Glutamatergic neuron (in vitro differentiated cells): ENCODE measurements at places on chromosomes 12 and 14.

DNA sequence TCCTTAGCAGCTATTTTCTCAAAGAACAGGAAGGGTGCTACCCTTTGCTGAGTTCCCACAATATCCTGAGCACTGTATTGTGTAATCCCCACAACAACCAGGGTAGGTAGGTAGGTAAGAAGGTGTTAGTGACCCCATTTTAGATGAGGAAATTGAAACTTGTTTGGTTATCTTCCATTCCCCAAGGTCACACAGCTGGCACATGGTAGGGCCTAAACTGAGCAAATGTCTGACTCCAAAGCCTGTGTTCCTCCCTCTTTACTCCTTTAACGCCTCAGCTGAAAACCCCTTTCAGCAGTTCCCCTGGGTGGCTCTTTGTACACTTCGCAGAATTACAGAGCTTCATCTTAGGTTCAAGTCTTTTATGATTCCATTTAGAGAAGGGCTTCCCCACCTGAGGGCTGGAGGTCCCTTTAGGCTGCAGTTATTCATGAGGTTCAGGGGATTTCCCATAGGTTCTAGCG is 26.5 kb upstream of the RIC8B start:
- peaks cover 12% of the 10 kb centered on the region for H3K36me3 ChIP-seq
- DNase-seq: no peak
- peaks cover 6% of the 10 kb centered on the region for H3K27me3 ChIP-seq

DNA sequence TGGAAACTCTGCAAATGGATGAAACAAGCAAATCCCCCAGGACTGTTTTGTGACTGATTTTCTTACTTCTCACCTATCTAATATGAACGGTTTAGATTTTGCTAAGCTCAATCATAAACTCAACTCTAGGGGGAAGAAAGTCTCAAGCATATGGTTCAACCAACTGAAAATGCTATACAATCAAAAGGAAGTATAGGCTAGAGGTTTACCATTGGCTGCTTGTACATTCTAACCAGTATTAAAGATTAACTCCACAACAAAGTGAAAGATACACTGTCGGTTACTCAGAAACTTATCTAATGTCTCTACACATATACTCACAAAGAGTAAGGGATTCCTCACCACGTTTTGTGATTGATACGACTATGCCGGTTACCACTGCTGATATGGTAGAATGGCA is 281.8 kb upstream of the SOX5 start:
- H3K27me3 ChIP-seq: peaks cover 4% of the 10 kb centered on the region
- H3K4me3 ChIP-seq: no peak overlapping the region
- H3K36me3 ChIP-seq: no peaks in the 10 kb centered on the region
- no peak for DNase-seq
- H3K27ac ChIP-seq: no peak overlapping the region

- no peak overlapping the region for H3K4me3 ChIP-seq
- no peaks in the 10 kb centered on the region for H3K36me3 ChIP-seq
- no peak for DNase-seq
- no peak overlapping the region for H3K27ac ChIP-seq
- H3K4me1 ChIP-seq: no peaks in the 10 kb centered on the region
Measured at GRCh38 chr12:59580050-59580449, 15.8 kb upstream of the SLC16A7 start.

- no peak overlapping the region for H3K27ac ChIP-seq
- no peak overlapping the region for H3K4me3 ChIP-seq
- H3K36me3 ChIP-seq: peaks cover 23% of the 10 kb centered on the region
- H3K4me1 ChIP-seq: no peaks in the 10 kb centered on the region
Measured at GRCh38 chr12:48601013-48601756, 31.3 kb upstream of the LALBA start.

DNA sequence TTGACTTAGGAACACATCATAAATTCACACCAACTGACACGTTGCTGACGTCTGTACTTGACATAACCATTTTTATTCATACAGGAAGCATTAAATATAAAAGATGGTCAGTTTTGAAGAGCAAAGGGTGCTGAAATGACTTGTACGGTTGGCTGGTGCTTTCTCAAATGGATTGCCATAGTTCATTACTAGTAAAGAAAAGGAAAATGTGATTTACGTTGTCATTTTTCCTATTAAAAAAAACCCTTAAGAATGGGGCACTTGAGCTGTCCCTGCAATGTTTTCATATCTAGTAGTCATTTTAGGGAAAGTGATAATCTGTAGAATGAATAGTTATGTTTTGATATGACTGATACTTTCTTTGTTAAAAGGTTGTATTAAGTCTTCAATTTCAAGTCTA is 22.5 kb upstream of the MANSC4 start:
- peaks cover 3% of the 10 kb centered on the region for H3K27me3 ChIP-seq
- no peak for DNase-seq
- H3K4me3 ChIP-seq: no peak overlapping the region
- peaks cover 4% of the 10 kb centered on the region for H3K4me1 ChIP-seq

DNA sequence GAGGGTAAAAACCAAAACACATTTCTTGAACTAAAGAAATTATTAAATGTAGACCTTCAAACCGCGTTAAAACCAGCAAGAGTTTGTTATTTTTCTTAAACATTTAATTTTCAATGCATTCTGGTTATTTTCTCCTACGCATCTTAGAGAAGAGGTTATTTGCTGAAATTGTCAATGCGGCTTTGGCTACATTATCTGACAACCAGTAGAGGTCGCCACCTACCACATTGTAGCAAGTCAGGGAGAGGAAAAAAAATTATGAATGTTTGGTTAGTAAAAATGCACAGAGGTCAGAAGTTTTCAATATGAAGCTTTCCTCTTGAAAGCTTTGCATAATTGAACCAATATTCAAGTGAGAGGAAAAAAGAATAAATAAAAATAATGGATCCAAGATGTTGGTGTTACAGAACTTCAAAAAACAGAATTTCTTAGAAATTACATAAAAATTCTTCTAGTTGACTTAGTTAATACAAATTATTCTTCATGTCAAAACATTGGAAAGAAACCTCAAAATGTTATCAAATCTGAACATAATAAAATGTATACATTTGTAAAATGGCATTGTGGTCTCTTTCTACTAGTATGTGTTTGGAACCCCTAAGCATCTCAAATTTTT is 159.4 kb upstream of the TMTC2 start:
- no peak for DNase-seq
- H3K4me1 ChIP-seq: peaks cover 26% of the 10 kb centered on the region
- H3K27ac ChIP-seq: no peak overlapping the region
- no peak overlapping the region for H3K4me3 ChIP-seq
- H3K27me3 ChIP-seq: no peaks in the 10 kb centered on the region

DNA sequence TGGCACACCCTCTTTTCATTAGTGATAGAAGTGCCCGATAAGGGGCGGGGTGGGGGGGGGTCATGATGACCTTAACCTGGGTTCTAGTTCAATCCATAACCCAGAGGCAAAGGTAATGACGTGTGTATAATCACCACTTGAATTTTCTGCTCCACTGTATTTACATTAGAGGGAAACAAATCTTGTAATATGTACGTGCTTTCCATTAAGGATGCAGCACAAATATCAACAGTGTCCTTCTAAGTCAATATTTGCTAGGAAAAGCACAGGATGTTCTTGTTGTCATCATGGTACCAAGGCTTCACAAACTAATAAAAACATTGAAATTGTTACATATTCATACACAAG is 121.2 kb upstream of the SLC38A2 start:
- no peak overlapping the region for H3K4me3 ChIP-seq
- no peak for DNase-seq
- H3K27ac ChIP-seq: no peak overlapping the region
- no peaks in the 10 kb centered on the region for H3K4me1 ChIP-seq
- peaks cover 1% of the 10 kb centered on the region for H3K27me3 ChIP-seq
- no peaks in the 10 kb centered on the region for H3K36me3 ChIP-seq

DNA sequence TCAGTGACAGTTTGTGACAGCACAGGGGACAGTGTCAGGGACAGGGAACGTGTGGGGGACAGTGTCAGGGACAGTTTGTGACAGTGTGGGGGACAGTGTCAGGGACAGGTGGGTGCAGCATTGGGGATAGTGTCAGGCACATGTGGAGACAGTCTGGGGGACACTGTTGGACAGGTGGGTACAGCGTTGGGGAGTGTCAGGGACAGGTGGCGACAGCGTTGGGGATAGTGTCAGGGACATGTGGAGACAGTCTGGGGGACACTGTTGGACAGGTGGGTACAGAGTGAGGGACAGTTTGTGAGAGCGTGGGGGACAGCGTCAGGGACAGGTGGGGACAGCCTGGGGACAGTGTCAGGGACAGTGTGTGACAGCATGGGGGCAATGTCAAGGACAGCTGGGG is 140.0 kb downstream of the TMEM121 start:
- no peak for DNase-seq
- no peak overlapping the region for H3K4me3 ChIP-seq
- no peaks in the 10 kb centered on the region for H3K36me3 ChIP-seq
- H3K27me3 ChIP-seq: peaks cover 13% of the 10 kb centered on the region
- no peak overlapping the region for H3K27ac ChIP-seq
